Colonic mucosa (tissue), 4 donors: ENCODE measurements at places on chromosomes 13 and 19.

- peak; percentile 25 for DNase-seq
Measured at GRCh38 chr19:10544753-10545251, 1.1 kb downstream of the ATG4D start.

GRCh38 chr19:43395561-43395960 lies 19.1 kb upstream of the TEX101 start:
- peak; percentile 77 for DNase-seq

DNA sequence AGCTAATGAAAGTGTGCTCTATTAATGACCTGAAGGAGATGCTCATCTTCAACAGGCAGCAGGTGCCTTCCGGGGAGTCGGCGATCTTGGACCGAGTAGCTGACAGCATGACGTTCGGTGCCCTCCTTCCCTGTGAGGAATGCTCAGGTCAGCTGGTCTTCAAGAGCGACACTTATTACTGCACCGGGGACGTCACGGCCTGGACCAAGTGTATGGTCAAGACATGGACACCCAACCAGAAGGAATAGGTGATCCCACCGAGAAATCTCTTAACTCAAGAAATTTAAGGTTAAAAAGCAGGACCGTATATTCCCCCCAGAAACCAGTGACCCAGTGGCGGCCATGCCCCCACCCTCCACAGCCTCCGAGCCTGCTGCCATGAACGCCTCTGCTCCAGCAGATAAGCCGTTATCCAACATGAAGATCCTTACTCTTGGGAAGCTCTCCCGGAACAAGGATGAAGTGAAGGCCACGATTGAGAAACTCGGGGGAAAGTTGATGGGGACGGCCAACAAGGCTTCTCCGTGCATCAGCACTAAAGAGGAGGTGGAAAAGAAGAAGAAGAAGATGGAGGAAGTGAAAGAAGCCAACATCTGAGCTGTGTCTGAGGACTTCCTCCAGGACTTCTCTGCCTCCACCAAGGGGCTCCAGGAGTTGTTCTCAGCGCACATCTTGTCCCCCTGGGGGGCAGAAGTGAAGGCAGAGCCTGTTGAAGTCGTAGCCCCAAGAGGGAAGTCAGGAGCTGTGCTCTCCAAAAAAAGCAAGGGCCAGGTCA lies 22.8 kb upstream of the ANKRD10 start:
- DNase-seq = no peak

- DNase-seq = no peak
Measured at GRCh38 chr19:7908078-7908699, 4.5 kb downstream of the MAP2K7 start.

DNA sequence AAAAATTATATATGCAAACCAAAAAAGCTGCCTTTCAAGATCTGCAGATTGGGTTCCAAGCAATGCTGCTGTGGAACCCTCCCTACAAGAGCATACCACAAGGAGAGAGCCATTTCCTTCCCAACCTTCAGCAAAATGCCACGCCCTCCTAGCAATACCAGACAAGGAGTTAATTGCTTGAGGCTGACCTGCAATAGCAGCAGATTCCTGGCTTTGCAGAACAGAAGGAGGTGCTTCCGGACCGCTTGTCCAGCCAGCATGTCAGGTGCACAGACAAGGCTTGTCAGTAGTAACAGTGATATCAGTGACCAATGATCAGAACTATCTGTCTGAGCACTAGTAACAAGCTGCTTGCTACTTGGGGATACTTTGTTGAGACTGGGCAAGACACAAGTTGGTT lies 301.6 kb downstream of the FGF14 start:
- DNase-seq = no peak
